CD4-positive, alpha-beta T cell (primary cell): ENCODE measurements at places on chromosomes 16 and 17. TPM values are rescaled to one million over a fixed set of nuclear protein-coding genes. Genes with fewer than 3 reads are reported as not detected.

DNA sequence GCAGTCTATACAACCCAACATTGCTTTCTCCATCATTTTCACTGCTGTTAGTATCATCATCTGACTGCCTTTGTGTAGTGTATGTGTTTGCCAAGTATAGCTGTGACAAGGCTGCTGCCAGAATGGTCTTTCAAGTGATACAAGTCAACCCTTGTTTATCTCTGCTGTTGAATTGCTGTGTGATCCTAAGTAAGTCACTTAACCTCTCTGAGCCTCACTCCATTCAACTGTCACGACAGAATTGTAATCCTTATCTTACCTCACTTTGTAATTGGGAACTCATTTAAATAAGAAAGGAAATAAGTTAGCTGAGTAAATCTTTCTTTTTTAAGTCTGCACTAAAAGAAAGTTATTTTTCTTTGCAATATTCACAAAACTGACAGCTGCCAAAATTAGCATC is 340.6 kb downstream of the CA10 start:
- H3K4me3 ChIP-seq, result no peak overlapping the region
- H3K4me1 ChIP-seq, result no peaks in the 10 kb centered on the region
- no peak overlapping the region for H3K27ac ChIP-seq

DNA sequence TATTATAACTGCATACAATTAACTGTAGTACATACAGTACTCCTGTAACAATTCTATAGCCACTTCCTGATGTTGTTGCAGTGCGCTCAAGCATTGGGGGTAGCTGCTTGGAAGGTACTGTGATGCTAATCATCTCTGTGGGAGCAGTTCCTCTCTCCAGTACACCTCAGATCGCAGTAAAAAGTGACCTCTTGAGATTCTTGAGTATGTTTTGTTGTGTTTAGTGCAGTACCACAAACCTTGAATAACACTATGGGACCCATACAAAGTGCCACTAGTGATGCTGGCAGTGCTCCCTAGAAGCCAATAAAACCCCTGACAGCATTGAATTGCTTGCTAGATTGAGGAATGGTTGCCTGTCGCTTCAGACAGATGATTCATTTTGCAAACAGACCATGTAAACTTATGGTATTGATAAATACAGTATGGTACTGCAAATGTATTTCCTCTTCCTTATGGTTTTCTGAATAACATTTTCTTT is 193.0 kb downstream of the SPECC1 start:
- H3K36me3 ChIP-seq, result no peaks in the 10 kb centered on the region
- H3K27me3 ChIP-seq, result no peaks in the 10 kb centered on the region
- no peak for DNase-seq
- H3K27ac ChIP-seq, result no peak overlapping the region
- H3K4me3 ChIP-seq, result no peak overlapping the region

DNA sequence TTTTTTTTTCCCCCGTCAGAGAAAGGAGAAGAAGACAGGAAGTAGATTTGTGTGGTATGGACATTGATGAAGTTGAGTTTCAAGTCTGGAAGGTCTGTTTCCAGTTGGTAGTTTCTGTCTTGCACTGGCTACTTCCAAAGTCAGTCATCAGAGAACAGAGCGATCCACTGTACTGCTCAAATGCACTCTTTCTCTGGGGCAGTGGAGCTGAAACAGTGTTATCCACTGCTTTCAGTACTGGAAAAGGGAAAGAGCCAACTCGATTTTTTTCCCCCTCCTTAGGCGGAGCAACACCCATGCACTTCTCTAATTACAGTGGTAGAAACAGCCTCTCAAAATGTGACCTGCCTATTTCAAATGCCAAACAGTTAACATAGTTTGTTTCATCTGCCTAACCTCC is 7.4 kb downstream of the PRKCA start:
- no peak overlapping the region for H3K27ac ChIP-seq
- H3K4me3 ChIP-seq, result no peak overlapping the region
- DNase-seq, result no peak
- no peaks in the 10 kb centered on the region for H3K36me3 ChIP-seq

DNA sequence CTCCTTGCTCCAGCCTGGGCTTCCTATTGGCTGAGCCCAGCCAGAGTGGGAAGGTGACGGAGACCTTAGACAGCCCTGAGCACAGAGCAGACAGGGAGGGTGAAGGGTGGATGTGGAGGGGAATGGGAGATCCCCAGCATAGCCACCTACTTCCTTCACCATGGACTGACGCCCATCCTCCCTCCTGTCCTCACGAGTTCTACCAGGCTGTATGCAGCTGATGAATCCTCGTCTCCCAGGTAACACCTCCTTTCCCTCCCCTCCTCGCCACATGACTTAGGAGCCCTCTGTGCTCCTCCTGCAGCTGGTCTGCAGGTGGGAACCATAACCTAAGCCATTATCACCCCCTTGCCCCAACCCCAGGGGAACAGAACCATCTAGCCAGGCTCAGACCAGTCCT is 9.0 kb upstream of the CRHR1 start:
- H3K27ac ChIP-seq, result no peak overlapping the region
- no peaks in the 10 kb centered on the region for H3K36me3 ChIP-seq
- H3K27me3 ChIP-seq, result peaks cover 12% of the 10 kb centered on the region
- no peak for DNase-seq

DNA sequence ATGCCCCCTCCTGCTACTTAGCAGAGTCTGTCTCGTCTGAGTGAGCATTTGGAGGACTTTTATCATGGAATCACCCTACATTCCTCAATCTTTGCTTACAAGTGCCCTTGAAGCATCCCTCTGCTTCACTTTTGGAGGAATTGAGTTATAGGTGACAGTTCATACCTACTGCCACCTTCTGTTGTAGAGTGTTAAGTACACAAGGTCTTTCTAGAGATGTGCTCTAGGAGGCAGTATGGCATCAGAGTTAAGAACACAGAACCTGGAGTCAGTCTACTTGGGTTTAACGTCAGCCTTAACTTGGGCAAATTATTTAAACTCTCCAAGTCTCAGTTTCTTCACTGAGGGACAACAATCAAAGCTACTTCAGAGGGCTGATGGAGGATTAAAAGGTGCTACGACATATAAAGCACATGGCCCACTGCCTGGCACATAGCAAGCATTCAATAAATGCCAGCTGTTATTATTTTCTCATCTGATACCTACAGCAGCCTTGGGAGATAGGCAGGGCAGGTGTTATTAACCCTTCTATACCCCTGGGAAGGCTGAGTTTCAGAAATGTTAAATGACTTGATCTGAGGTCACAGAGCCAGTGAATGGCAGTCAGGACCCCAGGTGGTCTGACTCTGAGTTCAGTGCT is 62.2 kb downstream of the UTP18 start:
- no peak overlapping the region for H3K4me3 ChIP-seq
- H3K4me1 ChIP-seq, result no peaks in the 10 kb centered on the region
- no peak overlapping the region for H3K27ac ChIP-seq
- no peaks in the 10 kb centered on the region for H3K36me3 ChIP-seq
- no peak for DNase-seq

- H3K36me3 ChIP-seq, result peaks cover 44% of the 10 kb centered on the region
- H3K27ac ChIP-seq, result no peak overlapping the region
- H3K4me1 ChIP-seq, result peaks cover 22% of the 10 kb centered on the region
- no peak for DNase-seq
- no peaks in the 10 kb centered on the region for H3K27me3 ChIP-seq
- no peak overlapping the region for H3K4me3 ChIP-seq
Measured at GRCh38 chr16:11047057-11047456, 102.7 kb downstream of the CLEC16A start.

DNA sequence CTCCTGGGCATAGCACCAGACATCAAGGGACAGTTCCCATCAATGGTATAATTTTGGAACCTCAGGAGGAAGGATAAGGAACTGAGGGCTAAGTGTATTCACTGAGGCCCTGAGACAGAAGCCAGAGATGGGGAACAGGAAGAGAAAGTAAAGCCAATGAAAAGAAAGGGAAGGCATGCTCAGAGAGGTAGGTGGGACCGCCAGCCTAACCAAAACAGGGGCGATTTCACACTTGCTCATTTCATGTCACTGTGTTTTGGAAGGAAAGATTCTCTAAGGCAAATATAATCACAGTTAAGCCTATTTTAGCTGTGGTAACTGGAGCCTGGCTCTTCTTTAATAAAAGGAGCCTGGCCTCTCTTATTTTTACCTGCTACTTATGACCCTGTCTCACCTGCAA is 411.1 kb downstream of the CDH13 start:
- H3K27ac ChIP-seq, result no peak overlapping the region
- H3K27me3 ChIP-seq, result no peaks in the 10 kb centered on the region
- H3K36me3 ChIP-seq, result no peaks in the 10 kb centered on the region
- DNase-seq, result no peak
- H3K4me3 ChIP-seq, result no peak overlapping the region

- peaks cover 32% of the 10 kb centered on the region for H3K4me1 ChIP-seq
- H3K27me3 ChIP-seq, result no peaks in the 10 kb centered on the region
- peaks cover 60% of the 10 kb centered on the region for H3K36me3 ChIP-seq
- H3K4me3 ChIP-seq, result no peak overlapping the region
Measured at GRCh38 chr16:27430923-27431484, 29.0 kb downstream of the IL21R start.

GRCh38 chr17:49055181-49055927 is 58.2 kb downstream of the IGF2BP1 start:
- no peaks in the 10 kb centered on the region for H3K27me3 ChIP-seq
- no peaks in the 10 kb centered on the region for H3K4me1 ChIP-seq
- H3K4me3 ChIP-seq, result no peak overlapping the region
- no peaks in the 10 kb centered on the region for H3K36me3 ChIP-seq
- DNase-seq, result no peak
- no peak overlapping the region for H3K27ac ChIP-seq

DNA sequence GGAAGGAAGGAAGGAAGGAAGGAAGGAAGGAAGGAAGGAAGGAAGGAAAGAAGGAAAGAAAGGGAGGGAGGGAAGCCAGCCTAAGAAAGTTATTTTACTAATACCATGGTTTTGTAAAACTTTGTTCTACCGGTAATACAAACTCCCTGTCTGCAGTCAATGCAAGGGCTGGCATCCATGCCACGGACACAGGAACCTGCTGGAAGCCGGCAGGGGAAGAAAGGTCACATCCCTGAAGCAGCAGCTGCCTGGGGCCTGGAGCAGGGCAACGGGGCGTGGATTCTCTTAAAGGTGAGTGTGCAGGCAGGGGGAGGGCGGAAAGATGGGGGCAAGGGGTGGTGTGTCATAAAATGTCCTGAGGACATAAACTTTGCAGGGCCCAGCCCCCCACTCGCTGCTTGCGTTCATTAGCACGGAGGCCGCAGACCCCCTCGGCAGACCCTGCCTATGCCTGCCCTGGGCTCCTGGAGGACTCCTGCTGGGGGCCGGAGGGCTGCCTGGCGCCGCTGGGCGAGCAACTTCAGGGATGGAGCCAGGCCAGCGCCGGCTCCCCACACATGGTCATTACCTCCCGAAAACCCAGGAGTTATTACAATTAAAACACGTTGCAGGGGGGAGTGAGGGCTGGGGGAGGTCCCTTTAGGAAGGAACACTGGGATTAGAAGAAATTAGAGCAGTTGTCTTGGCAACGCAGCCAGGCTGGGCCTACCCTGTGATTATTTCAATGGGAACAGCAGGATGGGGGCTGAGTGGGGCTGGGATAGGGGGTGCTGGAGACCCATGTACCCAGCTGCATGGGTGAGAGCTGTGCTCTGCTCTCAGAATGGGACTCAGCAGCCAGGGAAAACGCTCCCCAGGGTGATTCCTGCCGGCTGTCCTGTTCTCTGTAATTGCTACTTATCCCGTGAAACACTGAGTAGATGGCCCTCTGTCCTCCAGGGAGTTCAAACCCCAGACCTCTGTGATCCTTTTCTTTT is 257.9 kb downstream of the SOX9 start:
- no peaks in the 10 kb centered on the region for H3K36me3 ChIP-seq
- no peak overlapping the region for H3K4me3 ChIP-seq
- no peak for DNase-seq

GRCh38 chr17:57528058-57528451 is 217.0 kb downstream of the CCDC182 start:
- no peaks in the 10 kb centered on the region for H3K27me3 ChIP-seq
- H3K36me3 ChIP-seq, result peaks cover 7% of the 10 kb centered on the region
- H3K27ac ChIP-seq, result no peak overlapping the region
- H3K4me3 ChIP-seq, result no peak overlapping the region
- peaks cover 17% of the 10 kb centered on the region for H3K4me1 ChIP-seq
- DNase-seq, result no peak

DNA sequence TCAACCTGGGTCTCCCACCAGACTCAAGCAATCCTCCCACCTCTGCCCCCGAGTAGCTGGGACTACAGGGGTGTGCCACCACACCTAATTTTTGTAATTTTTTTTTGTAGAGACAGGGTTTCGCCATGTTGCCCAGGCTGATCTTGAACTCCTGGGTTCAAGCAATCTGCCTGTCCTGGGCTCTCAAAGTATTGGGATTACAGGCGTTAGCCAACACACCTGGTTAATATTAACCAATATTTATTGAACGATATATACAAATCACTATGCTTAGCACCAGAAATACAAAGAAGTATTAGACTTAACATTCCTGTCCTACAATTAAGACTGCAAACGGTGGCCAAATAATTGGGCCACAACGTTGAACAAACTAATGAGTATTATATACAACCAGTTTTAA is 4.2 kb downstream of the MBTD1 start:
- no peak for DNase-seq
- no peak overlapping the region for H3K27ac ChIP-seq
- peaks cover 19% of the 10 kb centered on the region for H3K4me1 ChIP-seq
- H3K4me3 ChIP-seq, result no peak overlapping the region
- H3K36me3 ChIP-seq, result peaks cover 42% of the 10 kb centered on the region

GRCh38 chr17:80961541-80962330 is 29.9 kb upstream of the CHMP6 start:
- H3K4me3 ChIP-seq, result no peak overlapping the region
- H3K27me3 ChIP-seq, result no peaks in the 10 kb centered on the region
- no peak for DNase-seq
- H3K36me3 ChIP-seq, result peaks cover 14% of the 10 kb centered on the region
- no peak overlapping the region for H3K27ac ChIP-seq
- no peaks in the 10 kb centered on the region for H3K4me1 ChIP-seq

GRCh38 chr17:17681744-17682292 is 560 bp downstream of the RAI1 start:
- H3K4me1 ChIP-seq, result peaks cover 31% of the 10 kb centered on the region
- no peaks in the 10 kb centered on the region for H3K36me3 ChIP-seq
- H3K27ac ChIP-seq, result peak overlapping the region; percentile 81
- peak overlapping the region; percentile 75 for H3K4me3 ChIP-seq
- peak; percentile 36 for DNase-seq

The TBC1D10B gene
- total RNA-seq, result 12.7 TPM

The ADAM11 gene
- total RNA-seq, result 0.16 TPM

The P2RX5 gene
- 16.0 TPM for total RNA-seq

The MAF gene
- 36.0 TPM for total RNA-seq

The PTGES3L gene
- 0.20 TPM for total RNA-seq

The CCDC92B gene
- total RNA-seq, result 0.28 TPM

The CSH1 gene
- not detected for total RNA-seq

The OTOA gene
- 0.19 TPM for total RNA-seq
